ENCODE measurements at places on chromosomes 3 and 15.

- DNase-seq = no peak
These were observed 128.0 kb downstream of the BBX start for GRCh38 chr3:107650788-107651187.

- DNase-seq = no peak
These were observed 180.0 kb downstream of the KCNAB1 start for GRCh38 chr3:156300371-156300770.

- DNase-seq = no peak
These were observed 44.7 kb downstream of the CEP70 start for GRCh38 chr3:138549179-138549977.

DNA sequence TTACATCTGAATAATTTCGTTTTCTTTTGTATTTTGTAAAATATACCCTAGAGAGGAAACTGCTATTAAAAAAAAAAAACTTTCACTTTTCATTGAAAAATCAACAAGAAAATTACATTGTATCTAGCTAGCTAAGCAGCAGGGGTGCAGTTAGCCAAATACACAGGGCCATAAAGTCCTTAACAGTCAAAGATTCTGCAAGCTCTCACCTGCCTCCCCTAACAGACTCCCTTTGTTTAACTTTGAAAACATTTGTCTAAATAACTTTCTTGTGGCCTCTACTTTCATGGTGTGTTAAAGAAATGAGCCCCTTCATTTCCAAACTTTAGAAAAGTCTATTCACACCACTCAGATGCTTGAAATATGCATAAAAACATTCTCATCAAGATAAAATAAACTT lies 23.3 kb downstream of the CBLB start:
- DNase-seq = no peak

DNA sequence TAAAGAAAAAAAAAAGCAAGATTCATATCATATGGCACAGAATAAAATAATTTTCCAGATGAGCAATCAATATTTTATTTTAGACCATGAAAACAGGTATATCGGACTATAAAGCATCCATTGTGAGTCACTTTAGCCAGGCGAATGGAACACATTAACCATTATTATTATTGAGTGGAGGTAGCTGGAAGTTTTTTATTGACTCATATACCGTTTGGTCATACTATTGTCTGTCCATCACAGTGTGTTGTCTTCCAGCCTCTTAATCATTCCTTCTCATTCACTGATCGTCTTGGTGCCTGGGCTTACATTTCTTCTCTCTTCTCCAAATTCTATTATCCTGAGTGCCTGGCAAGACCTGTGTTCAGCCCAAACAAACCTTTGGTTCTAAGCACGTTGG lies 634.8 kb downstream of the MECOM start:
- DNase-seq = no peak

DNA sequence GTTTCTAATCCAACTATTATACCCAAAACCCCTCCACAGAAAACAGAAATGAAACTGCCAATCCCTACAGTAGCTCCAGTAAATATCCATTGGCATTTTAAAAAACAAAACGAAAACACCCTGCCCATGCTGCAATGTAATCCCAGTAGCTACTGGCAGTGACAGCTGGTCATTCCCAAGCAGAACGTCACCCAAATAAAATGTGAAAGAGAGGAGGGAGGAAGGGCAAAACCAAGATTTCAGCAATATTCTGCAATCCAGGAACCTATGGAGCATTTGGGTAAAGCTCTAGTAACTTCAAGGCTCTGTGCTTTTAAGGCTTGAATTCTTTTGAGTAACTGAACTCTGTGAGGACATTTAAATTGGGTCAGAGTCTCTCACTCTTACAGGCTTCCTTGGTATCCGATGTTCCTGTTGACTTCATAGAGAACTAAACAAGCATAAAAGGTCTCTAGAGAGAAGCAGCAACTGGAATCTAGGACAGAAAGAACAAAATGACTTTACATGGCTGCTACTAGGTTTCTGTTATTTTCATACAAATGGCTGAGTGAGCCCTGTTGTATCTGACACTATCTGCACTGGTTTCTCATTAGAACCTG lies 136.2 kb downstream of the TNIK start:
- DNase-seq = no peak

GRCh38 chr3:17678116-17678741 lies 64.2 kb downstream of the TBC1D5 start:
- no peak for DNase-seq

- DNase-seq = no peak
These were observed 142.8 kb downstream of the OCA2 start for GRCh38 chr15:27956285-27956684.

DNA sequence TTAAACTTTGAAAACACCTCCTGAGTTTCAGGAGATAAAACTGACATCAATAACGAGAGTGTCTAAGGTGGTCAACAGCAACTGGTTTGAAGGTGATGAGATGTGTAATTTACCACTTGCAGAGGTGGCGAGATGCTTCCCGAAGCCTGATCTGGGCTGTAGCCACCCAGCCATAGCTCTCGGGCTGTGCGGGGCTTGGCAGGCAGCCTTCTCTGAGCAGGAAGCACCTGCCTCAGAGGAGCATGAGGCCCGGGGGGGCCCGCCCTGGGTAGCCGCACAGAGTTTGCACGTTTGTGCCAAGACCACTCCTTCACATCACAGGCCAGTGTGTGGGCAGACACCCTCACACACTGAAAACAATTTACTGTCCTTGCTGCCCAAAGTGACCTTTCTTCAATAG lies 220.3 kb downstream of the CACNA2D3 start:
- no peak for DNase-seq

DNA sequence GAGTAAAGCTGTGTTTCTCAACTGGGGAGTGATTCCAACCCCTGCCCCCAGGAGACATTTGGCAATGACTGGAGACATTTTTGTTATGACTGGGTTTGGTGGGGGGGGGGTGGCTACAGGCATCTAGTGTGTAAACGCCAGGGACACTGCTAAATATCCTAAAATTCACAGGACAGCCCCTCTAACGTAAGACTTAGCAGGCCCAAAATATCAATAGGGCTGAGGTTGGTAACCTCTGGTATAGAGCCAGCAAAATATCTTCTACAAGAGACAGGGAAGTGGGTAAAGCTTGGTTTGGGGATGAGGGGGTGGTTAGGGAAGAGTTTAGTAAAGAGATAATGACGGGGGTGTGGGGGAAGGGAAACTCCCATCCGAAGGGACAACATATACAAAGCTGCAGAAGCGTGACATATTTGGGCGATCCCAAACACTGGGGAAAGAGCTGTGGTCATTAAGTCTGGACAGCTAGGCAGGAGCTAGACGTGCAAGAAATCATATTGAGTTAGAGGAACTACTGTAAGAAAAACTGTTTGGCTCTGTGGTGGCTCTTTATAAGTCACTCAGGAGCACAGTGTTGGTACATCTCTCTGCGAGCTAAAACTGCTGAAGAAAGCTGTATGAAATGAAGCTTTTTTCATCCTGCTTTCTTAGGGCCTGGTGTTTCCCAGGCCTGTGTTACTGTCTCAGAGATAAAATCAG lies 697 bp upstream of the TRIM69 start:
- no peak for DNase-seq

GRCh38 chr3:153285194-153285641 lies 123.2 kb downstream of the RAP2B start:
- no peak for DNase-seq

DNA sequence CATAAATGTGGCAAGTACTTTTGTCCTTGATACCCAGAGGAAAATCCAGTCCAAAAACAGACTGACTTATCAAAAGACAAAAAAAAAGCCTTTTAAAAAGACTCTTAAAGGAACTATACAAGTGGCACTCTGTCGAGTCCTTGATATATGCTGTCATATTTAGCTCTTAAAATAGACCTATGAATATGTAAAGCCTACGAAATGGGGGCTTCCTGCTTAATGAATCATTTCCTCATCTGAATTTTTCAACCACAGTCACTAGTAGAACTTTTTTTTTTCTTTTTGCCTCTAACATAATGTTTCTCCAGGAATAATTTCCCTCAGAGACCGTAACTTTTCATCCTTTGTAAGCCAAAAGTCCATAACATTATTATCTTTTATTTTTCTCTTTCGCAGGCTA lies 95.8 kb downstream of the P3H2 start:
- no peak for DNase-seq

DNA sequence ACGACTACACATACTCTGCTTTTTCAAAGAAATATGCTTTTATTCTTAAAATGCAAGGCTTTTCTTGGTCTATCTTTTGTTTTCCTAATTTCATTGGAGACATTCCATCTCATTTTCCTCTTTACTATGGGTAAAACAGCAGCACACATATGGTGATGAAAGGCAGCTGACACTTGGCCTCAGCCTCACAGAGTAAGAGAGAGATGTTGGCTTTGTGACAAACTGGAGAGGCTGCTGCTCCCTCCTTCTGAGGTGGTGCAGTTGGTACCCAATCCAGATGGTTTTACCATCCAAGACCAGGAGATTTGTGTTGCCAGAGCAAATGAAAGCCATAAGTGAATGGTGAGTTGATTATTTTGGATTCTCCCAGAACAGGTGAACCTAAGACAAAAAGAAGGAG lies 13.2 kb upstream of the SLC2A2 start:
- DNase-seq = no peak

DNA sequence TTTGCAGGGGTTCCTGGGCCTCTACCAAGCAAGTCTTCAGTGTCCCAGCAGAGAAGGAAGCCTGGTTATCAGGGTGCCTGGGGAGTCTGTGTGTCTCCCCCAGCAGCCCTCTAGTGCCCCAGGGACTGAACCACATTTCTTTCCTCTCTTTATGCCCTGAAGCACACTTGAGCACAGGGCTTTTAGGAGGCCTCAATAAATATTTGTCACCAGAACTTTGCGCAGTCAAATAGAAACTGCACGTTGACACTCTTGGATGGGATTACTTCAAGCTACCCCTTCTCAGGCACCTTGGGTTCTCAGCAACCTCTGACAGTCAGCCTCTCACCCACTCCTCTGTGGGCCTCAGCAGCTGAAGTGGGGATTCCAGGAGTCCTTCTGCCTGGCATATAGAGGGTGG lies 226.6 kb upstream of the HES1 start:
- no peak for DNase-seq

- no peak for DNase-seq
These were observed 59.8 kb downstream of the AGTR1 start for GRCh38 chr3:148757238-148758215.

- DNase-seq = no peak
These were observed 9.2 kb upstream of the TMEM212 start for GRCh38 chr3:171833789-171834460.

- no peak for DNase-seq
These were observed 210.3 kb downstream of the ULK4 start for GRCh38 chr3:41751597-41751996.

- no peak for DNase-seq
These were observed 545.7 kb downstream of the TBL1XR1 start for GRCh38 chr3:176651622-176652021.

GRCh38 chr15:101540480-101541239 lies 51.2 kb upstream of the PCSK6 start:
- no peak for DNase-seq

All from stimulated activated CD8-positive, alpha-beta memory T cell treated with anti-CD3 and anti-CD28 coated beads, Interleukin-7, amount 100 ng/mL, for 1 hour (primary cell).